T47D (cell line): ENCODE measurements at places on chromosomes 12 and 14.

- DNase-seq, result no peak
Measured at GRCh38 chr12:108308395-108309085, 30.6 kb downstream of the CMKLR1 start.

GRCh38 chr14:104140463-104141331 is 2.3 kb downstream of the KIF26A start:
- no peak for DNase-seq

DNA sequence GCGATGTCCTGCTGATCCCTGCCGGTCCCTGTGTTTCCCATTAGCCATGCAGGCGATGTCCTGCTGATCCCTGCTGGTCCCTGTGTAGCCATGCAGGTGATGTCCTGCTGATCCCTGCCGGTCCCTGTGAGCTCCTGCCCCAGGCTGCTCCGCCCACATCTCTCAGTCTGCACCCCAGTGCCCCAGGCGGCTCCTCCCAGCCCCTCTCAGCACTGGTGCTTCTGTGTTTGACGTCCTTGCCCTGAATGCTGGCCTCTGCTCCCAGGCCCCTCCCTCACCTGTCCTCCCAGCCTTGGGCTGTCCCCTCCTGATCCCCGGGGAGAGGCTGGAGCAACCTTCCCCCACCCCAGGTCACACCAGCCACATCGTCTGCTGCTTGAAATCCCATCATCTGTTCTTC is 41.4 kb upstream of the TEX22 start:
- DNase-seq, result no peak

DNA sequence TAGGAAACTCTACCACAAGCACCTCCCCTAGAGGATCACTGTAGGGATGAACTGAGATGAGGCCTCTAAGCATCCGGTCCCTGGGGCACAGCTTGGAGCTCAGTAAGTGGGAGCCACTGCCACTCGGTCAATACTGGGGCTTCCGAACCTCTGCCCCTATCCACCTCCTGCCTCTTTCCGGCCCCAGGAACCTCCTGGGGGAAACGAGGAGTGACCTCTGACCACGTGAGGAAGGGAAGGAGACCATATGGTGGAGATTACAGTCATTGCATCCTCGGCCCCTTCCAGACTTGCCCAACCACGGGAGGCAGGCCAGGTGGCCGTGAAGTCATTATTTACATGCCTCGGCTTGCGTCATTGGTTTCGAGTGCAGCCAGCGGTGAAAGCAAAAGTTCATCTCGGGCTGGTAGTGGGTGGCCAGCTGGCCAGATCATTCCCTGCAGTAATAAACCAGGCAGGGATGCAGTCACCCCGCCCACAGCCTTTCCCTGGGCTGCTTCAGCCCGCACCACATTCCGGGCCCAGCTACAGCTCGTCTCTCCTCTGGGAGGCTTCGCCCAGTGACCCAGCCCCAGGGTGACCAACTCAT is 65.4 kb downstream of the C14orf132 start:
- no peak for DNase-seq
